Activated CD4-positive, alpha-beta T cell treated with anti-CD3 and anti-CD28 coated beads for 36 hours (primary cell): ENCODE measurements at places on chromosomes 1 and 21. TPM values are rescaled to one million over a fixed set of nuclear protein-coding genes. Genes with fewer than 3 reads are reported as not detected.
A peak's percentile ranks its signal among the peaks of the same experiment; 100 is the strongest.

- DNase-seq = no peak
Observed at GRCh38 chr1:15575549-15576150, 9.2 kb downstream of the AGMAT start.

DNA sequence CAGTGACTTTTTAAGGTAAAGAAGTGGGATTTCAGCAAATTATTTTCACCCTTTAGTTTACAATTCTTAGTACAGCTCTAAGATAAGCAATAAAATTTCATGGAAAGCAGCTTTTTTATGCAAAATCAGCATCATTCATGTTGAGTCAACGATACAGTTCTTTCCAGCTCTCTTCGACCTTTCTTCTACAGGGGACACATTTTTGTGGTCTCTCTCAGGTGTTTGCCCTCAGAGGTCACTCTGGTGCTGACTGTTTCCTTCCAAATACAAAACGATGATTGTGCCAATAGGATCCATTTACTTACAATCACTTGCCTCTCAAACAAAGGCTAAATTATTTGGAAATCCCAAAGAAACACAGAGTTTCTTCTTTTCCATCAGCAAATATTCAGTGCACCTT, 51.0 kb downstream of the PSMG1 start:
- no peak for DNase-seq

DNA sequence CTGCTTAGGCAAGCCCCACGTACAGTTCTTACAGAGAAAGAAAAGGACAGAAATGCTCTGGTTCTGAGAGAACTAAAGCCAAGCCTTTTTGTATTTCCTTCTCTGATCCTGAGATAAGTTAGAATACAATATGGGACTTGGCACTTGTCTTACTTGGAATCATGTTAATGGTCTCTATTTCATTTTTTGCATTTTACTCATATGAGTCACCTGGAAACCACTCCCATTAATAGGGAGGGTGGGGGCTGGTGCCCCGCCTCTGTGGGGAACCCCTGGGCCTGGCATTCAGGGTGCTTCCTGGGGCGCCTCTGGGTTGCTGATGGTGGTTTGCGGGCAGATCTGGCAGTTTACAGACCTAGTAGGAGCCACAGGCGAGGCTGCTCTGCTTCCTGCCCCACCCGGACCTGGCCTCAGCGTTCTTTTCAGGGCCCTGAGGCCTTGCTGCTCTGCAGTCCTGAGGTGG, 26.7 kb downstream of the TSPAN2 start:
- DNase-seq = peak; percentile 93

- DNase-seq = no peak
Observed at GRCh38 chr1:159171254-159171687, at the start of gene CADM3. TSS of gene CADM3 (plus strand) at chr1:159171615. CDS start at chr1:159171766, 151 bp downstream.

- DNase-seq = no peak
Observed at GRCh38 chr1:32808580-32808979, 8.6 kb downstream of the YARS1 start.

GRCh38 chr1:215201283-215201682, 118.7 kb downstream of the KCNK2 start:
- DNase-seq = no peak

DNA sequence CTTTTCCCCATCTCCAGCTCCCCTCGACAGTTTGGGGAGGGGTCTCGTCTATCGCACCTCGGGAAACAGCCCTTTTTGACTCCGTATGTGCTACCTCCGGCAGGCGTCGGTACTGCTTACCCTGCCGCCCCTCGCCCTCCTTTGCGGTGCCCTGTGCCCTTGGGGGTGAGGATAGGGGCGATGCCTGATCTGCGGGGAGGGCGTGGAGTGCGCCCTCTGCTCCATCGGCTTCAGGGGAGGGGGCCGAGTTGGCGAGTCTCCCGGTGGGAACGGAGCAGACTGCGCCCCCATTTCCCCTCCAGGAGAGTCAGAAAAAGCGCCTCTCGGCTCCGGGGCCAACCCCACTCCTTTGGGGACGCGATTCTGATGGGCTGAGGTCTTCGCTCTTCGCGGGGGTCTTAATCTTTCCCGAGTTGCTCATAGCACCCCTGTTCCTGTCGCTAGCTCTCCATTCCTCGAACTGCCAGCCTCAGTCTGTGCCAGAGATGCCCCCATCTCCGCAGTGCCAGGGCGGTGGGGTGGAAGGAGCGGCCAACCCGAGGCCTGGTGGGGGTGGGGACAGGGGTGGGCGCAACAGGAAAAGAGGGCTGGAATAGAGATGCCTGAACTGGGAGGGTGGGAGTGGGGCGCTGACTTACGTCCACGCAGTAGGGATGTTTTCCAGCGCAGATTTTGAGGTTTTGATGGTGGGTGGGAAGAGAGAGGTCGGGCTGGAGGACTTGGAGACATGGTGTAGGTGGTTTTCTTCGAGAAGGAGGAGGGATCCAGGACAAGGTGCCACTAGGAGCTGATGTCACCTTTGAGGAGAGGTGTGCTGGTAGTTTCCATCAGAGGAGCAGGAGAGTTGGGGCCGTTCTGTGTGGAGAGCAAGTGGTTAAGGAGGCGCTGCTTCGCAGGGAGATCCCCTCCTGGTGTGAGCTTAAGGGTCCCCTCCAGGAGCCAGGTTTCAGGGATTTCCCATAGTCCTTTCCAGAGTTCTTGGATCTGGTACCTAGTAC, 674 bp downstream of the PPFIA4 start:
- DNase-seq = peak; percentile 23

DNA sequence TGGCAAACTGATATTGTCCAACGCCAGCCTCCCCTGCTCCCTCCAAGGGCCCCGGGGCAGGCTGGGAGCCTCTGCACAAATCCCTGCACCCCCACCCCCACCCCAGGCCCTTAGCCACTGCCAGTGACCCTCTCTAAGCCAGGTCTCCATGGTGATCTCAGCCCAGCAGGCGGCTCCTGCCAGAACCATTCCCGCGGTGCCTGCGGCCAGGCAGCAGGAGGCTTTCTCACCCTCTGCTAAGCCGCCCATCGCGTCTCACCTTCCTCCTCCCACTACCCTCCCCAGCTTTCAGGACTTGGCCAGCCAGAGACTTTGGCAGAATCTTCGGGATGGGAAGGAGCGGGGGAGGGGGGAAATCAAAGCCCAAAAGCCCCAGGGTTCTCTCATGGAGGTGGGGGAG, 46.8 kb upstream of the WASF2 start:
- DNase-seq = no peak

DNA sequence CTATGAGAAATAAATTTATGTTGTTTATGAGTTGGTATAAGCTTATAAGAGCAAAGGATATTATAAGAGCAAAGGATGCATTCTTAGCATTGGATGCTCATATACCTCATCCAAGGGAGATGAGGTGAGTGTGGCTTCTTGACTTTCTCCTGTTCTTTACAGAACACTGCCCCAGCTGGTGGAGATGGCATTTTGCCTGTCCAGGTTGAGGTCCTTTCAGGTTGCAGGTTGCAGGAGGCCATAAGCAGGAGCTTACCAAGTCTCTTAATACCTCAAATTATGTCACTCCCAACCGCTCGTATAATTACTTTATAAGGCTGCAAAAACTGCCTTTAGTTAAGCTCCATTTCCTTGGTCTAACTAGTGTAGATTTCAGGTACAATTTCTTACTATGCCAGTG, 66.7 kb downstream of the RPE65 start:
- no peak for DNase-seq

DNA sequence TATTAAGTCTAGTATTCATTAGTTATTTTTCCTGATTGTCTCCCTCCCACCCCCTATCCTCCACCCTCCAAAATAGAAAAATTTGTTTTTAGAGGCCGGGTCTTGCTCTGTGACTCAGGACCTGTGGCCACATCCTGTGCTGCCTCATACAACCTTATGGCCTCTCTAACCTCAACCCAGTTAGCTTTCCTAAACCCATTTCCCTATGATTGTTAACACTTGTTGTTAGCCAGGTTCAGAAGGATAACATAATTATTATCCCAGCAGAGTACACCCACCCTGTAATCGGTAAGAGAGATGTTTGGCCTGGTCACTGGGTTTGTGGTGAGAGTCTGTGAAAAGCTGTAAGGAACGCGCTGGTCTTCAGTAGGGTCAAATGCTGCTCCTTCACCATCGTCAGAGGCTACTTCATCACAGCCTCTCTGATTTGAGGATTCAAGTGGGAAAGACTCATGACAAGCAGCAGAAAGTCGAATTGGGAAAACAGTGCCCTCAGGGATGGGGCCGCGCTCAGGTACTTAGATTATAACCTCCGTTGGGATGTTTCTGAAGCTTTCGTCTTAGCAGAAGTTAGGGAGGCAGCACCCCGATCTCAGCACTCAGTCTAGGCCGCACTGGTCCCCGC, 35.9 kb upstream of the HMGN1 start:
- DNase-seq = peak; percentile 22

- no peak for DNase-seq
Observed at GRCh38 chr1:79568411-79568810, 561.9 kb upstream of the ADGRL4 start.

REN gene
- not detected for total RNA-seq

SPOCD1 gene
- total RNA-seq = 0.79 TPM

SLC25A24 gene
- total RNA-seq = 15.4 TPM

TNFRSF9 gene
- total RNA-seq = 26.8 TPM
